Activated CD8-positive, alpha-beta T cell treated with anti-CD3 and anti-CD28 coated beads, Interleukin-2, amount 10 ng/mL, durations not matched to agents 7 days and 5 days (primary cell): ENCODE measurements at places on chromosomes 11 and 22. TPM values are rescaled to one million over a fixed set of nuclear protein-coding genes. Genes with fewer than 3 reads are reported as not detected.

- no peaks in the 10 kb centered on the region for H3K36me3 ChIP-seq
- no peaks in the 10 kb centered on the region for H3K27me3 ChIP-seq
- H3K27ac ChIP-seq, result no peak overlapping the region
- H3K4me3 ChIP-seq, result no peak overlapping the region
Observed at GRCh38 chr22:47591016-47591415, 828.6 kb downstream of the TBC1D22A start.

DNA sequence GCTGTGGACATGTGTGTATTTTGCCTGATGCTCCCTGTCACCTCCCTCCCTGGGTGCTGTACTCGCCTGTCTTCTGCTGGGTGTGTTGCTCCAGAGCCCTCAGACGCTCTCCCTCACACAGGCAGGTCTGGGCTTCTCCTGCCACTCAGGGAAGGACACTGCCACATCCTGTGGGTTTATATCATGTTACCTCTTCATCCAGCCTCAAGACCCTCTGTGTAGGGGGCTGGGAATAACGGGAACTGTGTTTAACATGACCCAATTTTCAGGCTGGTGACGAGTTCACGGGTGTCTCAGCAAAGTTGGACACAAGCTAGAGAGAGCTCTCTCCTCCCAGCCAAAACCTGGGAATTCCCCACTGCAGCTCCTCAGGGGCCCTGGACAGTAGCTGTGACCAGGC, 24.6 kb downstream of the MYBPC3 start:
- H3K27me3 ChIP-seq, result no peaks in the 10 kb centered on the region
- H3K4me1 ChIP-seq, result no peaks in the 10 kb centered on the region
- H3K4me3 ChIP-seq, result no peak overlapping the region
- H3K27ac ChIP-seq, result no peak overlapping the region

SLC17A6 gene
- not detected for total RNA-seq

GRCh38 chr22:27772984-27773498, 28.5 kb downstream of the MN1 start:
- H3K27ac ChIP-seq, result no peak overlapping the region
- H3K36me3 ChIP-seq, result no peaks in the 10 kb centered on the region
- peaks cover 5% of the 10 kb centered on the region for H3K27me3 ChIP-seq
- no peak for DNase-seq
- no peaks in the 10 kb centered on the region for H3K4me1 ChIP-seq
- no peak overlapping the region for H3K4me3 ChIP-seq

DNA sequence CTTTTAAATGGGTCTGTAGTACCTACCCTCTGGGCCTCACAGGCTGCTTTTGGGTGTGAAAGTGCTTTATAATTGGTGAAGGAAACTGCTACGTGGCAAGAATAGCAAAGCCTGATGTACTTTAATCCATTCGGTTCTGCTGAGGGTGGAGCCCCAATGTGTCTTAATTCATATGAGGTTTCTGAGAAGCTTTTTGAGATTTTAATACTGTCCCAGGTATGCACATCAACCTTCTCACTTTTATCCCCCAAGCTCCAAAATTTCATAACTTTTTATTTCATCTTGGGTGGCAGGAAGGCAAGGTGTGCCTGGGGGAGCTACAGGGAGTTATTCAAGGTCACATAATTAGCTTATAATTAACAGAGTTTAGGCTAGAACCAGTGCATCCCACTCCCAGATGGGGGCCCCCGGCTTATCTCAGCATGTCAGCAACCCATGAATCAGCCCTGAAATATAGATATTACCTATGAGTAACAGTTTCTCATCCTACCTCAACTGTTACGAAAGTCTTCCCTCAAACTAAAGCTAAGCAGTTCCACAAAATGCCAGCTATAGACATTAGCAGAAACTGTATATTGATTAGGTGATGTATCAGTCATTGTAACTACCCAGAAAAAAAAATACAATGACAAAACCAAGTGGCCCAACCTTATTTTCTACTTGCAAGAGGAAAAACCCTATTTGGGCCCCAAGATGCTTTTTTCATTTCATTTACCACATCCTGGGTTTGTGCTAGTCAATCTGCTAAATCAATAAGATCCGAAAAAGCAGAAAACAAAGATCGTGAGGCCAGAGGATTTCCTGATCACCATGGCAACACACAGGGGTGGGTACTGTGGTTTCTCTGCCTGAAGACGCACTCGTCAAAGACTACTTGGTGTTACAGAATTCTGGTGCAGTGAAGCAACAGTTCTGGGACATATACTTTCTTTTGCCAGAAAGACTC, 26.7 kb downstream of the CD44 start:
- peaks cover 81% of the 10 kb centered on the region for H3K36me3 ChIP-seq
- H3K4me1 ChIP-seq, result peaks cover 99% of the 10 kb centered on the region
- DNase-seq, result peak; percentile 97
- peak overlapping the region; percentile 68 for H3K4me3 ChIP-seq

TRPM5 gene
- total RNA-seq, result not detected

SSH3 gene
- 12.0 TPM for total RNA-seq

DNA sequence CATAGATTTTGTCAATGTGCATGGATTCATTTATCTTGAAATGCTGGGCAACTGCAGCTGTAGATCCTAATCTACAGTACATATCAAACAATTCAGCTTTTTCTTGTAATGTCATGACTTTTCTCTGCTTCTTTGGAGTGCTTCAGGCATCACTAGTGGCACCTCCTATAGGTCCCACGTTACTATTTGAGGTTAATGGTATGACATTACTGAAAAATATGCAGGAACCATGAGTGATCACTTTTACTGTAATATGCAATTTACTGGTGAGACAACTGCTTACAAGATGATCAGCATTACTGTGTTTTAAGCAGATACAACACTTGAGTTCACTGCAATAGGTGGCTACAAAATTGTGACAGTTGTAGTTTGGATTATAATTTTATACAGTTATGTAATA, 3.0 kb downstream of the CENATAC start:
- peaks cover 62% of the 10 kb centered on the region for H3K36me3 ChIP-seq
- H3K4me1 ChIP-seq, result peaks cover 41% of the 10 kb centered on the region
- H3K27me3 ChIP-seq, result no peaks in the 10 kb centered on the region

TBX1 gene
- total RNA-seq, result 1.5 TPM

- H3K4me1 ChIP-seq, result no peaks in the 10 kb centered on the region
- no peak overlapping the region for H3K27ac ChIP-seq
- H3K27me3 ChIP-seq, result no peaks in the 10 kb centered on the region
- DNase-seq, result no peak
- no peaks in the 10 kb centered on the region for H3K36me3 ChIP-seq
- no peak overlapping the region for H3K4me3 ChIP-seq
Observed at GRCh38 chr11:97772705-97773104, 1248.0 kb upstream of the CNTN5 start.

- no peak overlapping the region for H3K4me3 ChIP-seq
- H3K27ac ChIP-seq, result no peak overlapping the region
- H3K36me3 ChIP-seq, result no peaks in the 10 kb centered on the region
- DNase-seq, result no peak
Observed at GRCh38 chr11:75925785-75926164, 110.8 kb downstream of the UVRAG start.

DNA sequence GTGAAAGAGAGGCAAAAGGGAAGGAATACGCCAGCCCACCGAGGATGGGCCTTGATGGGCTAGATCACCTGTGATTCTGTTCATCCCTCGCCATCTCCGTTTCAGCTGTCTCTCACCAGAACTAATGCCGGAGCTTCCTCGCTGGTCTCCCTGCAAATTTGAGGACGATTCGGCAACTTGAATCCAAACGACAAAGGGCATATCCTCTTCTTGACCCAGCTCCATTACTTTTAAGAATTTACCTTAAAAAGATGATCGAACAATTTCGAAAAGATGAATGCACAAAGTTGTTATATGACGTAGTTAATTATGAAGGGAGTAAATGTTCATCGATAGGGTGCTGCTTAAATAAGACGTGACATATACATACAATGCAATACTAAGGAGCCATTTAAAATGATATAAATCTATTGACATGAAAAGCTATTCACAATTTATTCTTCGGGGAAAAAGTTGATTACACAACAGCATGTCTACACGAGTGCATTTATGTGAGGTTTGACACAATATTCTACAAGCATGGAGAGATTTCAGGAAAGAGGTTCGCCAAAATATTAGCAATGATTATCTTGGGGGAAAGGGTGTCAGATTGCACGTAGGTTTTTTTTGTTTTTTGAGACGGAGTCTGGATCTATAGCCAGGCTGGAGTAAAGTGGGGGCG, 937 bp upstream of the FAM168A start:
- no peak for DNase-seq
- peaks cover 35% of the 10 kb centered on the region for H3K4me1 ChIP-seq
- H3K27ac ChIP-seq, result peak overlapping the region; percentile 93
- H3K27me3 ChIP-seq, result peaks cover 5% of the 10 kb centered on the region
- H3K36me3 ChIP-seq, result peaks cover 7% of the 10 kb centered on the region

DNA sequence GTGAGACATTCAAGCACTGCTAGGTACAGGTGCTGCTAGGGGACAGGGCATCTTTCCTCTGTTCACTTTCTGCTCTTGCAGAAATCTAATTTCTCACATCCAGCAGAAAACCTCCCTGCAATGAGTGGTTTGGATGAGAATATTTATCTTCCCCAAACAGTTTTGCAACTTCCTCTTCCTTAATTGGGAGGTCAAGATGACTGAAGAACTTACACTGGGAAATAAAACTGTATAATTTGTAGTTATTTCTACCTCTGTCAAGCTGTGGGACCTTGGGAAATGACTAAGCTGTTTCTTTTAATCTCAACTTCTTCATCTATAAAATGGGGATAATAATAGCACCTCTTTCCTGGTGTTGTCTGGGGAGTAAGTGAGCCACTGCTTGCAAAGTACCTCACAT, 69.8 kb downstream of the PRR5L start:
- no peak for DNase-seq
- no peak overlapping the region for H3K4me3 ChIP-seq

GRCh38 chr11:77851503-77851902, 30.6 kb downstream of the AAMDC start:
- DNase-seq, result no peak
- H3K4me3 ChIP-seq, result no peak overlapping the region
- H3K27ac ChIP-seq, result no peak overlapping the region
- no peaks in the 10 kb centered on the region for H3K27me3 ChIP-seq

GRCh38 chr11:106714199-106714598, 304.1 kb downstream of the GUCY1A2 start:
- no peaks in the 10 kb centered on the region for H3K36me3 ChIP-seq
- H3K4me3 ChIP-seq, result no peak overlapping the region
- DNase-seq, result no peak

DNA sequence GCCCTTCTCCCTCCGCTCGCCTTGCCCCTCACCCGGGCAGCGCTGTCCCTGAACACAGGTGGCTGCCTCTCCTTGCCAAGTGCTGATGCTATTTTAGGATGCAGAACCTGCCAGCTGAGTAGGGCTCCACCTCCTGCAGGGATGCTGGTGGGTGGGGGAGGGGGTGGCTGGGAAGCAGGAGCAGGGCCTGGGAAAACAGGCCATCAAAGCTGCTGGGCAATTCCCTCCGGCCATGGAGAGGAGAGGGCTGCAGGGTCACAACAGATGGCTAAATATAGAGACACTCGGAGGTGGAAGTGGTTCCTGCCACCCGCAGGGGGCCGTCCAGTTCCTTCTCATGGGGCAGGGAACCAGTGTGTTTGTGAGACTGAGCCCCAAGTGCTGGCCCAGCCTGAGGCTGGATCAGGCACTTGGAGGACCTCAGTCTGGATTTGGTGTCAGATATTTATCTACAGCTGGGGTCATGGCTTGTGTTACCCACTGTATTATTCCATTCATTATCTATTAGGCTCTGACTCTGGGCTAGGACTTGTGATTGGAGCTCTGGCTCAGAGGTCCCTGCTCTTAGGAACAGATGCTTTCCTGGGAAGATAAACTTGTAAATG, 59.6 kb downstream of the LRRC32 start:
- H3K36me3 ChIP-seq, result no peaks in the 10 kb centered on the region
- no peak overlapping the region for H3K27ac ChIP-seq
- H3K4me3 ChIP-seq, result no peak overlapping the region
- H3K27me3 ChIP-seq, result peaks cover 7% of the 10 kb centered on the region
- DNase-seq, result no peak

POU2AF2 gene
- total RNA-seq, result not detected

GRCh38 chr11:34891611-34892010, 24.6 kb downstream of the APIP start:
- peaks cover 15% of the 10 kb centered on the region for H3K36me3 ChIP-seq
- H3K4me1 ChIP-seq, result no peaks in the 10 kb centered on the region
- H3K27ac ChIP-seq, result no peak overlapping the region
- DNase-seq, result no peak

GRCh38 chr11:93842461-93842860, 8.0 kb downstream of the VSTM5 start:
- H3K27me3 ChIP-seq, result peaks cover 2% of the 10 kb centered on the region
- H3K27ac ChIP-seq, result no peak overlapping the region
- no peak for DNase-seq
- no peak overlapping the region for H3K4me3 ChIP-seq
- H3K4me1 ChIP-seq, result no peaks in the 10 kb centered on the region

DNA sequence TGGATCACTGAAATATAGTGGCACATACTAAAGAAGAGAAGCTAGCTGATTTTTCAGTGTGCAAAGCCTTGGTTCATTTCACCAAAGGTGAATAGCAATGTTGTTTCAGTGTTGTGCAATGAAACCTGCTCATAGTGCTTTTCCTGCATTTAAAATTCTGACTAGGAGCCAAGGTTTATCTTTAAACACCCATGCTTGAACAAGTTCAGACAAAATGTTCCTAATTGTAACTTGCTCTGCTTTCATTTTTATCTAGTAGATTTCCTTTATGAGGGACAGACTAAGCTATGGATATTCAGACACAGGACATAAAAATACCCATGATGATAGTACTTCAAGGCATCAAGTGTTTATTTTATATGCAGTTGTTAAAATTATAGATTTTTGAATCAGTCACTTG, 47.7 kb downstream of the BBOX1 start:
- no peaks in the 10 kb centered on the region for H3K27me3 ChIP-seq
- no peaks in the 10 kb centered on the region for H3K36me3 ChIP-seq
- H3K4me3 ChIP-seq, result no peak overlapping the region

CFAP68 gene
- 17.8 TPM for total RNA-seq

FAM181B gene
- total RNA-seq, result not detected

DNA sequence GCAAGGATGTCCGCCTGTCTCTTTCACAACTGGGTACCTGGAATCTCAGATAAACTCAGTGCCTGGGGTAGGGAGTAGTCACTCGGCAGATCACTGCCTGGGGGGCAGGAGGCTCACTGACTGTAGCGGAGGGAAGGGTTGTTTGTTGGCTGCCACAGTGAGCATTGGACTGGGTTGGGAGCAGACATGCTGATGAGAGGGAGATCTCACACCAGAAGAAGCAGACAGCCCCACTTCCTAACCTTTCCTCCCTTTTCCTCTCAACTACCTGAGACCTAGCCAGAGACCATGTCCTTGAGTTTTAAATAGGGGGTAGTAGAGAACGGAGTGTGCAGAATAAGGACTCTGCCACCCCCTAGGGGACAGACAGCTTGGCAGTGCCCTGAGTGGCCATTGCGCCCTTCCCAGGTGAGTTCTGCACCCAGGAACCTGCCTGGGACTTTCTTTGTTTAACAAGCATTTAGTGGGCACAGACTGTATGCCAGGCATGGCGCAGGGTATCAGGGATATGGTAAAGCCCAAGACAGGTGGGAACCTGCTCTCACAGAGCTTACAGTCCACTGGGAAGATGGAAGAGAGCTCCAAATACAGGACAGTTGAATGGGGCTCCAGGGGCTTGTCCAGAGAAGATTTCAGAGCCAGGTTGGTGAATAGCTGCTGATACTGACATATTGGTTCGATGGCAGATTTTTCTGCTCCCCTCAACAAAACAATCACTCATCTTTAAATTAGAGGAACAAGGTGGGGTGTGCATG, 115.7 kb upstream of the NNMT start:
- peak overlapping the region; percentile 69 for H3K27ac ChIP-seq
- peaks cover 81% of the 10 kb centered on the region for H3K4me1 ChIP-seq
- peaks cover 32% of the 10 kb centered on the region for H3K36me3 ChIP-seq
- H3K27me3 ChIP-seq, result no peaks in the 10 kb centered on the region
- no peak overlapping the region for H3K4me3 ChIP-seq
